Hematopoietic multipotent progenitor cell treated with erythropoietin and hydrocortisone succinate and interleukin-3 and kit ligand, for 17 days (in vitro differentiated cells): ENCODE measurements at places on chromosomes 6 and 20.

GRCh38 chr6:43454290-43454695, 1.1 kb downstream of the DLK2 start:
- no peak for DNase-seq

GRCh38 chr6:55882718-55883569, 7.6 kb upstream of the BMP5 start:
- no peak for DNase-seq

- no peak for DNase-seq
Observed at GRCh38 chr20:49280463-49281058, 2.7 kb upstream of the ZNFX1 start.

- DNase-seq, result no peak
Observed at GRCh38 chr6:53432318-53433161, 83.8 kb upstream of the ELOVL5 start.

GRCh38 chr6:148807784-148808183, 61.0 kb downstream of the UST start:
- DNase-seq, result no peak

- no peak for DNase-seq
Observed at GRCh38 chr20:51412333-51412871, 130.1 kb downstream of the NFATC2 start.

DNA sequence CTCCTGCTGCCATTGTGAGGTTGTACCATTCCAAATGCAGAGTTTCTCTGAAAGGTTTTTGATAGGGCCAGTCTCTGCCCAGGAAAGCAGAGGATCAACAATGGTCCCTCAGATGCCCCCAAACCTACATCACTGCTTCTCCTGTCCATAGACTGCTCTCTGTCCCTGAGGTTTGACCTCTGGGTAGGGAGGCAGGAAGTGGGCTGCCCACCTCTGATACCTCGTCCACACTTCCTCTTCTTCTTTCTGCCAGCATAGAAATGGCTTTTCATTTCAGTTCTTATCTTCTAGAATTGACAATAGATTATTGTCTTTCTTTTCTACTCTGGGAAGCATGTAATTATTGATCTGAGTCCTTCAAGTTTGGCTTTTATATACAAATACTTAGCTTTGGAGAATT, 170.6 kb downstream of the TRMT11 start:
- DNase-seq, result no peak

GRCh38 chr6:129006724-129007514, 124.0 kb downstream of the LAMA2 start:
- no peak for DNase-seq
